ENCODE measurements at places on chromosomes 4 and X. TPM values are rescaled to one million over a fixed set of nuclear protein-coding genes. Genes with fewer than 3 reads are reported as not detected.
A peak's percentile ranks its signal among the peaks of the same experiment; 100 is the strongest.

GRCh38 chrX:15939737-15940136 lies 85.1 kb upstream of the AP1S2 start:
- DNase-seq = no peak

AKAP14 gene
- total RNA-seq = not detected

SLC35A2 gene
- 18.2 TPM for total RNA-seq

- DNase-seq = no peak
Measured at GRCh38 chr4:108919226-108919893, 156.5 kb upstream of the ETNPPL start.

ANKRD50 gene
- 20.0 TPM for total RNA-seq

DNA sequence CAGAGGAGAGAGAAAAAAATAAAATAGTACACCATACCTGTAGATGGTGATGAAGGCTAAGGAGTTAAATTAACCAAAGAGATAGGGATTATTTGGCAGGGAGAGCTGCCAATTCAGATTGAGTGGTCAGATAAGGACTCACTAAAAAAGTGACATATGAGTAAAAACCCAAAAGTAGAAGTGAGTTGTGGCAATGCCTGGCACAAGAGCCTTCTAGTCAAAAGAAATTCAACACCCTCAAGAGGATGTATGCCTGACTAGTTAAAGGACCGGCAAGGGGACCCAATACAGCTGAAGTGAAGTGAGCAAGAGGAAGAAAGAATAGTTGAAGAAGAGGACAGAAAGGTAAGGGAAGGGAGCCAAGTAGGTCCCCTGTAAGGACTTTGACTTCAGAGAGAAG lies 34.9 kb downstream of the ELF2 start:
- DNase-seq = no peak

DNA sequence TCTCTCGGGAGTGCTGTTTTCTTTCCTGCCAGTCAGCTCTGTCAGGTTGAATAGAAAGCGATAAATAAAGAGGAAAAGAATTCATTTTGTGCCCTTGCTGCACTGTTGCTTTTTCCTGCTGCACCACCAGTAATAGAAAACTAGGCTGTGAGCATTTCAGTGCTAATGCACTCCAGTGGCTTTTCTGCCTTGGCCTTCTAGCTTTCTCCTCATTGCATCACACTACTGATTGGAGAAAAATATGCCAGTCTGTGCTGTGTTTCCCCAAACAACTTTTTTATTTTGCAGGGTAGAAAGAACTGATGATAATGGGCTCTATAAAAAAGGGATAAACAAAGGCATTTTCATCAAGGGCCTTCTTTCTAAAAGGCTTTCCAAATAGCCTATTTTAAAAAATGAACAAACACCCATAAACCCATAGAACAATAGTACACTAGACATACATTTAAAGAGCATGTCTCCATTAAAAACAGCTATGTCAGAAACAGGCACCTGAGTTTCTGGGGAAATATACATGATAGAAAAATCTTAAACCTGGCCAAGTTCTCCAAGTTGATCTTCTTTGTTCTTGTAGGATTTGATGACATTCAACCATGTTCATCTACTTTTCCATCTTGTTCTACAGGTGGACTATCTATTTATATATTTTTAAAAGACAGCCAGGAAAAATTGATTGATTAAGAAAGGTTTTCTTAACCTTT lies 86.3 kb downstream of the GPRIN3 start:
- DNase-seq = peak; percentile 5

GRCh38 chrX:129679901-129680300 lies 25.1 kb upstream of the APLN start:
- DNase-seq = no peak

NONO gene
- 373 TPM for total RNA-seq

- no peak for DNase-seq
Measured at GRCh38 chr4:123747016-123747415, 350.4 kb downstream of the SPRY1 start.

RIBC1 gene
- 1.1 TPM for total RNA-seq

- no peak for DNase-seq
Measured at GRCh38 chrX:111811831-111812230, 64.2 kb upstream of the TRPC5OS start.

- no peak for DNase-seq
Measured at GRCh38 chrX:65406532-65406931, 128.1 kb downstream of the LAS1L start.

DNA sequence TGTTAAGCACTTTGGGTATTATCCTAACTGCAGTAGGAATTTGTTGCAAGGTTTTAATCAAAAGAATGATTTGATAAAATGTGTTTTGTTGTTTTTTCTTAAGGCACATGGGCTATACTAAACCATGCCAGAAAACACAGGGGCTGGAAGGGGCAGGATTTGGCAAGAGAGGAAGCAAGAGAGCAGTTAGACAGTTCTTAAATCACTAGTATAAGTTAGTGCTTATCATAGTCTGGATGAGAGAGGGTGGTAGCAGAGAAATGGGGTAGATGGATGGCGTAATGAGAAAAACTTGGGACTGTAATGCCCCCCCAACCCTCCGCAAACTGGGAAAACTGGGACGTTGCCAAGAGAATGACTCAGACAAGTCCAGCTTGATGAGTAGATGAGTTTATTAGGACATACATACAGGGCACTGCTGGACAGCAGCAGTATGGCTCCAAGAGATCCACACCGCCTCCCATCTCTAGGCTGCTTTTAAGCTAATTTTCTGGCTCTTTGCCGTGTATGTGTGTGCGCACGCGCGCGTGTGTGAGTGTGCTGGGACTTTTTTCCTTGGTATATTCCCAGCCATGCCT lies 151.5 kb downstream of the PDLIM5 start:
- DNase-seq = peak; percentile 38

ACOX3 gene
- total RNA-seq = 24.7 TPM

ZNF674 gene
- total RNA-seq = 1.7 TPM

- DNase-seq = peak; percentile 76
Measured at GRCh38 chr4:22678940-22679854, 13.5 kb upstream of the GBA3 start.

TNIP2 gene
- total RNA-seq = 54.5 TPM

DNA sequence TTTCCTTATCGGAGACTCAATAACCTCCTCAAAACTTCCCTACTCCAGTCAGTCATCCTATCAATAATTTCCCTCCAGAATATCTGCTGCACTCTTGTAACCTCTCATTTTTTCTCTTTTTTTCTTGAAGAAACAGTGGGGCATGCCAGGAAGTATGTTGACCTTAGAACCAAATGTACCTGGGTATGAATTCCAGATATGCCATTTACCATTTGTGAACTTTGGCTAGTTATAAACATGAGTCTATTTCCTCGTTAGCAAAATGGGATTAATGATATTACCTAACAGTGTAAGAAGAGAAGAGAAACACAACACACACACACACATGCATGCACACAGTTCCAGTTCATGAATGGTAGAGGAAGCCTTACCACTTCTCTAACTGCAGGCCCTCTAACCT lies 578.2 kb downstream of the FAM133A start:
- no peak for DNase-seq

GRCh38 chr4:56255820-56256219 lies 131.5 kb downstream of the AASDH start:
- DNase-seq = no peak

DNA sequence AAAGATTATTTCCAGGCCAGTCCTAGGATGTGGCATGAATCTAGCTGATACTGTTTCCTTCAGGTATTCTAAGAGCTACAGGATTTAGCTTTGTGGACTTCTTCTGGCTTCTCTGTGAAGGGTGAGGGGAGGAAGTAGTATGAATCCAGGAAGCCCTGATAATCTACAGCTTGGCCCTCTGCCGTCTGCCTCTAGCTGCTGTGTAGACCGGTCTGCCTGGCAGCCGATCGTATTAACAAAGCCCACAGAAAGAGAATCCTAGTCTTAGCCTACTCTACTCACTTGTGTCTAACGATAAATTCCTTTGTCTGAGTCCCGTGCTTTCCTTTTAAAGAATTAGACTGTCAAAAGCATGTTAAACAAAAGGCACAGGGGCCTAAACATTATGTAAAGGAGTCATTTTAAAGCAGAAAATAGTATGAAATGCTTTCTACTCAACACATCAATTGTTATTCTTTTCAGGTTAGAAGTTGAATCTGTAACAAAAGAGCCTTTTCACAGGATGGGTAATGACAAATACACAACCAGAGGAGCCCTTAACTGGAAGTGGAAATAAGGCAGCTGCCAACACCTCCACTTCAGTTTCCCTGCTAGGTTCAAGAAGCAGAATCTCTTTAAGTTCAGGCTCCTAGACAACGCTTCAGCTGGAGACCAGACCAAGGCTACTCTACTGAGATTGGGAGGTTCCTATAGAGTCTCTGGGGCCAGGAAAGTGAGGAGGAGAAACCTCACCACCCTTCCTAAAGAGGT lies 48.9 kb upstream of the UCP1 start:
- no peak for DNase-seq

GRCh38 chrX:124421898-124422655 lies 75.7 kb downstream of the SH2D1A start:
- DNase-seq = no peak

HSD17B13 gene
- not detected for total RNA-seq

GRCh38 chr4:182809417-182810102 lies 107.6 kb downstream of the DCTD start:
- no peak for DNase-seq

PAGE2 gene
- total RNA-seq = not detected

GRCh38 chrX:152136312-152136711 lies 2.1 kb downstream of the MAGEA10 start:
- no peak for DNase-seq

- no peak for DNase-seq
Measured at GRCh38 chr4:145739845-145740244, 59.9 kb downstream of the C4orf51 start.

GRCh38 chrX:11397680-11398079 lies 104.5 kb downstream of the AMELX start:
- DNase-seq = no peak

DNA sequence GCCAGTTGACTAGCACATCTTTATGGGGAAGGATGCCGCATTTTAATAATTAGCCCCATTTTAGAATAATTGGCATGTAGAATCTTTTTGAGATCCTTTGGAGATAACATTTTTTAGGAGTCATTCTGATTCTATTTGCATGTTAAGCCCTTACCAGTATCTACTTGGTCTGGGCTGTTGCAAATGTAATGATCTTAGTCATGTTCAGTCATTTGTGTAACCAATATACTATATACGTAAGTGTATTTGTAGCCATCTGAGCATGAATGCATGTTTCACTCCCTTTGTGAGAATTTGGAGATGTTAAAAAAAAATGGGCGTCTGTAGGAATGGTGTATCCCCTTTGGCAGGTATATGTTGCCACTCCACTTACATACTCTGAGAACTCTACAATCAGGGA lies 119.1 kb downstream of the TEX13A start:
- no peak for DNase-seq

DNA sequence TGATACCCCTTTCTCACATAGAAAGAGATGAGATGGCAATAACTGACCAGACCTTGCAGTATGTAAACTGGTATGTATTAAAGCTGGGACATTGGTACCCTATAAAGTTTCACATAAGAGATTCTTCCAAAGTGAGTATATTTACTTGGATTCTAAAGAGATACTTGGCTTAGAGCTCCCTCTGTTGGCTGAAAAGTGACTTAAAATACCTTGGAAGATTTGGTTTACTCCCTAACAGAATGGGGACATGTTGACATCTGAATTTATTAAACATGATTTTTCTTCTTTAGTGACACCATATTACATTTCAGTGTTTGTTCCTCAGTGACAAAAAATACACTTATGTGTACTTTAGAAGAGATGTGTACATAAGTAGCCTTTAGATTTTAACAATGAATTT lies 47.9 kb upstream of the RGN start:
- DNase-seq = peak; percentile 76

GRCh38 chrX:122422547-122422946 lies 761.5 kb upstream of the GRIA3 start:
- DNase-seq = no peak

GRCh38 chrX:19243431-19243830 lies 100.3 kb upstream of the PDHA1 start:
- no peak for DNase-seq

GRCh38 chr4:25088093-25088952 lies 57.6 kb upstream of the LGI2 start:
- peak; percentile 49 for DNase-seq

CT55 gene
- total RNA-seq = not detected

- no peak for DNase-seq
Measured at GRCh38 chr4:145756244-145756643, 76.3 kb downstream of the C4orf51 start.

- no peak for DNase-seq
Measured at GRCh38 chr4:73447671-73448070, 11.7 kb downstream of the AFP start.

TENM3 gene
- total RNA-seq = 91.0 TPM

YY2 gene
- 0.68 TPM for total RNA-seq

CXorf51A gene
- not detected for total RNA-seq

Measured in myocyte (in vitro differentiated cells).